ENCODE measurements at places on chromosomes 6 and 20. TPM values are rescaled to one million over a fixed set of nuclear protein-coding genes. Genes with fewer than 3 reads are reported as not detected.

The TEAD3 gene
- total RNA-seq, result 0.07 TPM

DNA sequence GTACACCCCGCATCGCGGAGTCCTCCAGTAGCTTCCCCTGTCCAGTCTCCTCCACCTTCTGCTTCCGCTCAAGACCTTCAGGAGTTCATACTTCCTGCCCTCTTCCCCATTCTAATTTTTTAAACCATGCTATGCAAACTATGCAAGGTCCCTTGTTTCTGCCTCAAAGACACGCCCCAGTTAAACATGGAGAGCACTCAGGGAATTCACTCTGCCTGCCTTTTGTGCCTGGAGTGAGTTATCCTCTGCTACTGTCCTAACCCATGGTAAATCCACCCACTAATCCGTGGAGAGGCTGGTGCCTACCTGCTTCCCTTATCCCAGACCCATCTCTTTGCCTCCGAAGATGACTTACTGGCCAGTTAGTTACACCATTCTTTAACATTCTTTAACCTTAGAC lies 473.7 kb upstream of the JARID2 start:
- H3K36me3 ChIP-seq, result peaks cover 3% of the 10 kb centered on the region
- no peaks in the 10 kb centered on the region for H3K4me1 ChIP-seq
- H3K27me3 ChIP-seq, result no peaks in the 10 kb centered on the region
- H3K27ac ChIP-seq, result no peak overlapping the region
- no peak overlapping the region for H3K4me3 ChIP-seq

- H3K4me3 ChIP-seq, result no peak overlapping the region
- no peak overlapping the region for H3K27ac ChIP-seq
- H3K4me1 ChIP-seq, result no peaks in the 10 kb centered on the region
- H3K36me3 ChIP-seq, result no peaks in the 10 kb centered on the region
Observed at GRCh38 chr6:80725156-80725930, 618.9 kb downstream of the BCKDHB start.

- DNase-seq, result peak; percentile 21
- H3K36me3 ChIP-seq, result peaks cover 26% of the 10 kb centered on the region
Observed at GRCh38 chr20:34997131-34997561, 41.5 kb downstream of the MYH7B start.

DNA sequence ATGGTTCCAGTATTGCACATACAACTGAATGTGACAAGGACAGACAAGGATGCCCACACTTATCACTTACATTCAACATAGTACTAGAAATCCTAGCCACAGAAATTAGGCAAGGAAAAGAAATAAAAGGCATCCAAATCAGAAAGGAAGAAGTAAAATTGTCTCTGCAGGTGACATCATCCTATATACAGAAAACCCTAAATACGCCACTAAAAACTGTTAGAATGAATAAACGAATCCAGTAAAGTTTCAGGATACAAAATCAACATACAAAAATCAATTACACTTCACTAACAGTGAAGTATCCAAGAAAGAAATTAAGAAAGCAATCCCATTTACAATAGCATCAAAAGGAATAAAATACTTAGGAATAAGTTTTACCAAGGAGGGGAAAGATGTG lies 66.1 kb downstream of the FAM217A start:
- no peak for DNase-seq
- no peaks in the 10 kb centered on the region for H3K27me3 ChIP-seq
- peaks cover 47% of the 10 kb centered on the region for H3K36me3 ChIP-seq
- peaks cover 75% of the 10 kb centered on the region for H3K4me1 ChIP-seq
- no peak overlapping the region for H3K27ac ChIP-seq

DNA sequence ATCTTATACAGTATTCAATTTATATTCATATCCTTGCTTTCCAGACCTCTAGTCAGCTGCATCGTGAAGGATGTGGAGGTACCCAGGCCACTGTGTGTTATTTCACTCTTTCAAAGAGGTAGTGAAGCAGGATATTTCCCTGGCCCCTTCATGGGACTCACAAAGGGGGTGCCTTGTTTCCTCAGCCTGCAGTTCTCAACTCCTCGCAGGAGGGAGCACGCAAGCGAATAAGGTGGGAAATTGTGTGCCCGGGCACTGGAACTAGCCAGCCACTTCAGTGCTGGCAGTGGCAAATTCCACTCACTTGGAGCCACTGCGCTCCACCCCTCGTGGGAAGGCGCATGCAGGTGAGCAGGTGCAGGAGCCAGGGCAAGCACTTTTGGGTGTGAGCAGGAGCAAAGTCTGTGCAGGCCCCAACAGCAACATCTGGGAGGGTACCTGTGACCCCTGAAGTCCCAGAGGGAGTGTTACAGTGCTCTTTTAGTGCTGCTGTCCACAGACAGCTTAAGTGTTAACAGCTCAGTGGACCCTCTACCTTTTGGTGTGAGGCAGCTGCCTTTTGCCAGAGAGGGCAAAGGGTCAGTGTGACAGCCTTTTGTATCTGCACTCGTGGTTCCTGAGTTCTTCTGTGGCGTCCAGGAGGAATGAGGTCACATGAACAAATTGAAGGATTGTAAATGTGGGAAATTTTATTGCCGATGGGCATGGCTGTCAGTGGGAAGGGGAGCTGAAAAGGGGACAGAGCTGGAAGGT lies 49.4 kb upstream of the FAM135A start:
- no peak for DNase-seq
- no peak overlapping the region for H3K27ac ChIP-seq
- H3K36me3 ChIP-seq, result no peaks in the 10 kb centered on the region
- no peaks in the 10 kb centered on the region for H3K4me1 ChIP-seq
- peaks cover 19% of the 10 kb centered on the region for H3K27me3 ChIP-seq

Measured in activated CD4-positive, alpha-beta T cell treated with anti-CD3 and anti-CD28 coated beads, Interleukin-2, amount 10 ng/mL, durations not matched to agents 7 days and 5 days (primary cell).